CD4-positive, alpha-beta memory T cell (primary cell): ENCODE measurements at places on chromosomes 16 and 17. TPM values are rescaled to one million over a fixed set of nuclear protein-coding genes. Genes with fewer than 3 reads are reported as not detected.

Gene ERN2
- not detected for total RNA-seq

DNA sequence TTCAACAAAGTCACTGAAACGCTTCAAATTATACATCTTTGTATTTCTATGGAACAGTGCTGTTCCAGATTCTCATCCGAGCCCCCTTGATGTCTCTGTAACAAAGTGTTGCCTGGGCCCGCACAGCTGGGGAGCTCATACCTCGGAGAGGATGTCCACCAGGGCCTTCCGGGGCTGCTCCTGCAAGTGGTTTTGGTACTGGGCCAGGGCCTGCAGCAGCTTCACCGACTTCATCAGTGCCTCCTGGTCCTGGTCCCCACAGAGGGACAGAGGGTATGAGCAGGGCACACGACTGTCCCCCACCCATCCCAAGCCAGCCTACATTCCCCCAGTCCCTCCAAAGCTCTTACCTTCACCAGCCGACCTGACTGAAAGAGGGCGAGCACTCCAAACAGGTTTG is 1.5 kb downstream of the MYBBP1A start:
- no peak overlapping the region for H3K4me3 ChIP-seq
- H3K4me1 ChIP-seq = peaks cover 24% of the 10 kb centered on the region
- H3K36me3 ChIP-seq = peaks cover 46% of the 10 kb centered on the region
- no peak for DNase-seq
- no peaks in the 10 kb centered on the region for H3K27me3 ChIP-seq
- H3K27ac ChIP-seq = peak overlapping the region; percentile 74

Gene MTSS2
- total RNA-seq = 1.9 TPM

Gene GDPD3
- total RNA-seq = 31.5 TPM

- no peak overlapping the region for H3K4me3 ChIP-seq
- H3K27me3 ChIP-seq = no peaks in the 10 kb centered on the region
- DNase-seq = no peak
Measured at GRCh38 chr16:59114790-59115189, 380.7 kb upstream of the GOT2 start.

Gene SMIM5
- not detected for total RNA-seq

DNA sequence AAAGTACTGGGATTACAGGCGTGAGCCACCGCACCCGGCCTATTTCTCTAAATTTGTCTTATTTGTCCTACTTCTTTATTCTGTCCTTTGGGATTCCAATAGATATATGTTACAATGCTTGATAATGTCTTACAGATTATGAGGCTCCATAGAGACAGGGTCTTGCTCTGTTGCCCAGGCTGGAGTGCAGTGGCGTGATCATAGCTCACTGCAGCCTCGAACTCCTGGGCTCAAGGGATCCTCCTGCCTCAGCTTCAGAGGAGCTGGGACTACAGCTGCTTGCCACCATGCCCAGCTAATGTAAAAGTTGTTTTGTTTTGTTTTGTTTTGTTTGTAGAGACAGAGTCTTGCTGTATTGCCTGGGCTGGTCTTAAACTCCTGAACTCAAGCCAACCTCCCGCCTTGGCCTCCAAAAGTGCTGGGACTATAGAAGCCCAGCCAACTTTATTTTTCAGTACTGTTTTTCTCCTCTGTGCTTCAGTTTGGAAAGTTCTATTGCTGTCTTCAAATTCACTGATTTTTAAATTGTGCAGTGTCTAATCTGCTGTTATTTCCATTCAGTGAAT is 10.3 kb downstream of the ANKRD13B start:
- H3K36me3 ChIP-seq = no peaks in the 10 kb centered on the region
- H3K4me3 ChIP-seq = no peak overlapping the region
- H3K4me1 ChIP-seq = no peaks in the 10 kb centered on the region
- H3K27ac ChIP-seq = no peak overlapping the region
- no peak for DNase-seq

GRCh38 chr17:180381-181244 is 837 bp downstream of the DOC2B start:
- H3K36me3 ChIP-seq = no peaks in the 10 kb centered on the region
- H3K27ac ChIP-seq = no peak overlapping the region
- H3K4me3 ChIP-seq = no peak overlapping the region
- DNase-seq = no peak
- H3K27me3 ChIP-seq = peaks cover 9% of the 10 kb centered on the region

DNA sequence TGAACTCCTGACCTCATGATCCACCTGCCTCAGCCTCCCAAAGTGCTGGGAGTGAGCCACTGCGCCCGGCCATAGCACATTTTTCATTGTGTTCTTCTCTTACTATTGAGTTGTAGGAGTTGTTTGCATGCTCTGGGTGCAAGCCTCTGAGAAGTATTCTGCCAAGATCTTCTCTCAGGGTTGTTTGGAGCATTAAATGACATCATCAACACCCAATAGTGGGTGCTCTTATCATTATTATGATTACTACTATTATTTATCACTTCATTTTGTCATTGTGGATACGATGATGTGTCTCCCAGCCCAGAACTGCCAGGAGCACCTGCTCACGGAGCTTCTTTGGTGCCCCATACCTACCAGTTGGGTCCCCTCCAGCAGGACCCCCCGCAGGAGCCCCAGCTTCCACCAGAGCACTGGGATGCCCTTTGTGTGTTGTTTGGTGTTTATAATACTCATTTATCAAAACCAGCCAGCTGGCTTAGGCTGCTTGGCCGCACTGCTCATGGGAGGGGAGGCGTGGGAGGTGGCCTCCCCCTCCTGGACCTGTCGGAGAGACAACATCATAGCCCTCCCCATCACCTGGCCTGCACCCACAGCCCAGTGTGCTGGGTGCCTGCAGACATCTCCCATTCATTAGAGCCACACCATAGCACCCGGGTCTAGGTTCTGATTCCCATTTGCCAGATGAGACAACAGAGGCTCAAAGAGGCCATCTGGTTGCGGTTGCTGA is 12.9 kb upstream of the MAP2K3 start:
- no peaks in the 10 kb centered on the region for H3K36me3 ChIP-seq
- H3K4me3 ChIP-seq = no peak overlapping the region
- DNase-seq = no peak
- no peaks in the 10 kb centered on the region for H3K27me3 ChIP-seq

DNA sequence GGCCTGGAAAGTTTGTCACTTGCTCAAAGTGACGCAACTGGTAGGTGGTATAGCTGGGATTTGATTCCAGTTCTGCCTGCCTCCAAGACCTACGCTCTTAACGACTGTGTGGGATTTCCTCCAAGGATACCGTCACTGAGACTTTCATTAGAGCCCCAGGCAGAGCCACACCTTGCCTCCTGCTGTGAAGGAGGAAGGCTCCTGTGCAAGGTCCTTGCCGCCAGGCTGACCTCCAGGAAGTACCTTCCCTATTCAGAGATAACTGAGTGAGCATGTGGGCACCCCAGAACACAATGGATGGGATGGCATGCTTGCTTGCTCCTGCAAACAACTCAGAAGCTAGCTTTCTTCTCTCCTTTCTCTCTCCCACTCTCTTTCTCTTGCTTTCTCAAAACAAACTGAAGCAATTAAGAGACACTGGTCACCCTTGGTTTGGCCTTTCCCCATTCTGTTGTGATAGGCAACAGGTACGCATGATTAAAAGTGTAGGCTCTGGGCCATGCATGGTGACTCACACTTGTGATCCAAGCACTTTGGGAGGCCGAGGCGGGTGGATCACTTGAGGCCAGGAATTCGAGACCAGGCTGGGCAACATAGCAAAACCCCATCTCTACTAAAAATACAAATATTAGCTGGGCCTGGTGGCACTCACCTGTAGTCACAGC is 30.7 kb downstream of the CACNG3 start:
- H3K27me3 ChIP-seq = peaks cover 3% of the 10 kb centered on the region
- H3K27ac ChIP-seq = no peak overlapping the region
- H3K36me3 ChIP-seq = no peaks in the 10 kb centered on the region
- no peaks in the 10 kb centered on the region for H3K4me1 ChIP-seq
- no peak for DNase-seq
- H3K4me3 ChIP-seq = no peak overlapping the region

- H3K4me3 ChIP-seq = no peak overlapping the region
- H3K27me3 ChIP-seq = no peaks in the 10 kb centered on the region
- DNase-seq = no peak
- no peaks in the 10 kb centered on the region for H3K36me3 ChIP-seq
Measured at GRCh38 chr16:10571354-10571753, 9.0 kb downstream of the EMP2 start.

DNA sequence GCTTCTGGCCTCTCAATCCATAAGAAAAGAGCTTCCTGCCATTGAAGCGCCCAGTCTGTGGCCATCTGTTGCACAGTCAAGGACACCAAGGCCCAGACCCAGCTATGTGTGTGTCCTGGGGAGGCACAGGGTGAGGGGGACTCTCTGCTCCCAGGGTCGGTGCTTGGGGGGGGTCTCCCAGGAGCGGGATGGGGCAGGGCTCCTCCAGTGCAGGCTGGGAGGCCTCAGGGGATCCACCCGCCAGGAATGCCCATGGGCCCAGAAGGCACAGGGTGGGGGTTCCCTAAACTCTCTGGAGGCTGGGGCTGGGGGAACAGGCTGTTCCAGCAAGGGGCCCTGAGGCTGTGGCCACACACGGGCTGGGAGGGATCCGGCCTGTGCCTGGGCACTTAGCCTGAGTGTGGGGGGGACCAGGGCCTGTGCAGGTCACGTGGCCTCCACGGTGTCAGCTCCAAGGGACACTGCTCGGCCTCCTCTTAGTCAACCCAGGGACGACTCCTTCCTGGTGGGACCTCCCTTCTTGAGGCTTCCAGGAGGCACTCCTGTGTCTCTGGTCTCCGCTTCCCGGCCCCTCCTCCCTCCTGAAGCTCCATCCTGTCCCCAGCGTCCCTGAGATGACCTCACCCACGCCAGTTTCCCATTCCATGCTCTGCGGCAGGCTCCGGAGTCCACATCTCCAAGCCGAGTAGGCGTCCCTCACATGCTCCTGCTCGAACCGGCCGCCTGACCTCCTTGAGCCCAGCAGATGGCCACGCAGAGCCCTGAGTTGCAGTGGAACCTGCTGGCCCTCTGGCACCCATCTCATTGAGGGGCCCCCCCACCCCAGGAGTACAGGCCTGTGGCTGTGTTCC is 23.1 kb upstream of the BAHCC1 start:
- H3K27ac ChIP-seq = no peak overlapping the region
- no peaks in the 10 kb centered on the region for H3K4me1 ChIP-seq
- H3K27me3 ChIP-seq = no peaks in the 10 kb centered on the region
- no peak overlapping the region for H3K4me3 ChIP-seq

DNA sequence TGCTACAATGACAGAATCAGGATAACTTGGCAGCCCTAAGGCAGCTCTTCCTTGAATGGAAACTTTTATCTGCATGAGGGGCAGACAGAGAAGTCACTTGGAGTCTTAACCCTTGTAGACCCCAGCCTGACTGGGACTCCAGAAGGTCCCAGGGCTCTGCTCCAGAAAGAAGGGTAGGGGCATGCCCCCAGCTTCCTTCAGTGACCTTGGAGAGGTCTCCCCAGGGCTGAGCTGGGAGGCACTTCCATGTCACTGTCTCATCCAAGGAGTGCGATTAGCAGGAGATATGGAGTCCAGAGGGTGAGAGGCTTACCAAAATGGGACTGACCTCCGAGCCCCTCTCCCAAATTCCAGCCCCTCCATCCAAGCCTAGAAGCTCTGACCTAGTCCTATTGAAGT is 3.4 kb upstream of the NLRC5 start:
- H3K27me3 ChIP-seq = no peaks in the 10 kb centered on the region
- H3K4me1 ChIP-seq = peaks cover 67% of the 10 kb centered on the region
- no peak for DNase-seq
- H3K4me3 ChIP-seq = no peak overlapping the region
